Fibroblast of lung (primary cell): ENCODE measurements at places on chromosomes 12 and 14. TPM values are rescaled to one million over a fixed set of nuclear protein-coding genes. Genes with fewer than 3 reads are reported as not detected.

Gene KCNA1
- under 0.01 TPM in 1 of 2 replicates, not detected in the other for total RNA-seq

Gene SMAGP
- total RNA-seq = 5.1 and 11.6 TPM in 2 replicates

Gene TAS2R50
- total RNA-seq = 1.3 and 2.3 TPM in 2 replicates

GRCh38 chr12:109615556-109616229, 42.1 kb downstream of the MVK start:
- DNase-seq = no peak
- peaks cover 22% of the 10 kb centered on the region for H3K27me3 ChIP-seq
- no peak overlapping the region for H3K27ac ChIP-seq
- no peaks in the 10 kb centered on the region for H3K4me1 ChIP-seq

- H3K27me3 ChIP-seq = no peaks in the 10 kb centered on the region
- no peak overlapping the region for H3K27ac ChIP-seq
- H3K36me3 ChIP-seq = no peaks in the 10 kb centered on the region
- no peaks in the 10 kb centered on the region for H3K4me1 ChIP-seq
- no peak overlapping the region for H3K4me3 ChIP-seq
Measured at GRCh38 chr14:26334288-26334687, 263.5 kb downstream of the NOVA1 start.

DNA sequence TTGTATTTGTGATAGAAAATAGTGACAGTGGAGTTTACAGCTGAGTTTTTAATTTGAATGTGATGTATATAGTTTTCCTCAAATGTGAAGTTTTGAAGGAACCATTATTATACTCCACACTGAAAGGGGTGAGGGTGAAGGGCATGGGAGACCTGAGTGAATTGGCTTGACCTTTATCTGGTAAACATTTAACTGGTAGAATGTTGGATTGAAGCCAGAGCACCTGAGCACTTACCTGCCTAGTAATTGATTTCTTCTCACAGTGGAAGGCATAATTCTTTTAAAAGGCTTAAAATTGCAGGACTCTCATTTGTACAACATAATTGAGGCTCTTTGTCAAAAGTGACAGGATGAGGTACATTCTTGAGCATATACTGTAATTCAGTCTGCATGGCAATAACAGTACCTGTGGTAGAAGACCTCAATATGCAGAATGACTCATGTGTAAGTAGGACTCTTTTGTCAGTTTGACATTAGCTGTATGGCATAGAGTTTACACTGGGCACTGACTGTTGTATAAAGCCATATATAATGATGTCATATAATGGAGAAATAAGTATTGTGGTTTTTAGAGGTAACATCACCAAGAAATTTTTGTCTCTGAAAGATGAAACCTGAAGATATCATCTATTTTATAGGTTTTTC, 309.6 kb downstream of the TMTC2 start:
- H3K27me3 ChIP-seq = no peaks in the 10 kb centered on the region
- H3K27ac ChIP-seq = no peak overlapping the region
- H3K4me1 ChIP-seq = no peaks in the 10 kb centered on the region
